ENCODE measurements at places on chromosomes 6 and 20.

- no peak for DNase-seq
Observed at GRCh38 chr6:19463250-19463649, 373.9 kb upstream of the ID4 start.

DNA sequence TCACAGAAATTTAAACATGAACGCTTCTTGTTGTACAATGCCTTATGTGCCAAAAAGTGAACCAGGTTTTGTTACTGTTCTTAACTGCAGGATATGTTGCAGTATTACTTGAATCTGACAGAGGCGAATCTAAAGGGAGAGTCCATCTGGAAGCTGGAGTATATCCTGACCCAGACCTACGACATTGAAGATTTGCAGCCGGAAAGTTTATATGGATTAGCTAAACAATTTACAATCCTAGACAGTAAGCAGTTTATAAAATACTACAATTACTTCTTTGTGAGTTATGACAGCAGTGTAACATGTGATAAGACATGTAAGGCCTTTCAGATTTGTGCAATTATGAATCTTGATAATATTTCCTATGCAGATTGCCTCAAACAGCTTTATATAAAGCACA lies 19.9 kb downstream of the SMPDL3A start:
- DNase-seq = no peak

GRCh38 chr20:34871966-34872621 lies 562 bp downstream of the GGT7 start:
- DNase-seq = no peak

DNA sequence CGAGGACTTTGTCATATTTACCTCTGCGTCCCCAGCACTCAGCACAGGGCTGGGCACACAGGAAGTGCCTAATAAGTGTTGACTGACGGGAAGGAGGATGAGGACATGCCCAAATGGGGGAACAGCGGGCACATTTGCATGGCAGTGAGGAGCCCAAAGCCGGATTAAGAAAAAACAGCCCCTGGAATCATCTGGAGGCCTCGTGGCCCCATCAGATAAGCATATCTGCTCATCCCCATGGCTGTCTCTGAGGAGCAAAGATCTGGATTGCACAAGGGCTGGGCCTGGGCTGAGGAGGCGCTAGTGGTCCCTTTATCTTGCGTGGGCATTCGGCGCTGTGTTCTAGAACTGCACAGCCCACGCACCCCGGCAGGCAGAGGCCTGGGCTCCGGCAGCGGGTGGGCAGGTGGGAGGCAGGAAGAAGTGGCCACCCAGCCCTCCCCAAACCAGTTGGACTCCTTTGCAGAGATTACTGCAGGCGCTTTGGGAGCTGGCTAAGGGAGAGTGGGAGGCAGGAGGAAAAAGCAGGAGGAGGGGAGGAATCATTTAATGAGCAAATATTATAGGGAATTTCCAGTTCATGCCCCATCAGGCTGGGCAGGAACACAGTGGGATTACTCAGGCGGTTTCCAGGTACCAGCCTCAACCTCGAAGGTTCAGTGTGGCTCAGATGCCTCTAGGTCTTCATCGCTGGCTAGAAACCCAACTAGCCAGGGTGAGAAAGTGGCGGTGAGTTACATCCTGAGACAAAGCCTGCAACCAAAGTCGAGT lies 108.1 kb downstream of the CEBPB start:
- no peak for DNase-seq

DNA sequence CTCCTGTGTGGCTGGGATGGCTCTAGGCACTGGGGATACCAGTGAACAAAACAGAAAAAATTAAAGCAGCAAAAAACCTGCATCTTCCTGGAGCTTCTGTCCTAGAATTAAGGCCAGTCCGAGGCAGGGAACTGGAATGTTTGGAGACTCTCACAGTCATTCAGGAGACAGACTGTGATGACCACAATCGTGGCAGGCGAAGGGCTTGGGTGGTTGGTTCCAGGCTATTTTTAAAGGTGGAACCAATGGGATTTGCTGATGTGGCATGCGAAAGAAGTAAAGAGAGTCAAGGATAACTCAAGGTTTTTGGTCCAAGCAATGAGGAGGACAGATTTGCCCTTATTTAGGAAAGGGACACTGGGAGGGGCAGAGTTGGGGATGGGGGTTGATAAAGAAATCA lies 66.9 kb downstream of the SULF2 start:
- no peak for DNase-seq

DNA sequence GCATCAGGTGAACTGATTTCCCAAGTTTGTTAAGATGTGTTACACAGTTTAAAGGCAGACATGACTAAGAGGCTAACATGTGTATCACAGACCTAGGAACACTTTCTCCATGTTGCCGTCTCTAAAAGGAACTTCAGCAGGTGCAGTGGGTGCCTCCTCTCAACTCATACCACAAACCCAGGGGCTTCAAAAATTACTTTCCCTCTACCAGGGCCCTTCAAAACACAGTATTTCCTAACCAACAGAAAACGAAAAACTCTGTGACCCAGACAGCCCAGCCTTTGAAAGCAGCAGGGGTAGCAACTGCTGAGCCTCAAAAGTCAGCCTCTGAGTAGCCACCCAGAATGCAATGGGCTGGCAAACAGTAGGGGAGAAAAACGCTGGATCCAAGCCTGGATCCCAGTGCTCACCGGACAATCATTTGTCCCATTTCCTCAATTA lies 28.5 kb downstream of the B4GALT5 start:
- DNase-seq = no peak

DNA sequence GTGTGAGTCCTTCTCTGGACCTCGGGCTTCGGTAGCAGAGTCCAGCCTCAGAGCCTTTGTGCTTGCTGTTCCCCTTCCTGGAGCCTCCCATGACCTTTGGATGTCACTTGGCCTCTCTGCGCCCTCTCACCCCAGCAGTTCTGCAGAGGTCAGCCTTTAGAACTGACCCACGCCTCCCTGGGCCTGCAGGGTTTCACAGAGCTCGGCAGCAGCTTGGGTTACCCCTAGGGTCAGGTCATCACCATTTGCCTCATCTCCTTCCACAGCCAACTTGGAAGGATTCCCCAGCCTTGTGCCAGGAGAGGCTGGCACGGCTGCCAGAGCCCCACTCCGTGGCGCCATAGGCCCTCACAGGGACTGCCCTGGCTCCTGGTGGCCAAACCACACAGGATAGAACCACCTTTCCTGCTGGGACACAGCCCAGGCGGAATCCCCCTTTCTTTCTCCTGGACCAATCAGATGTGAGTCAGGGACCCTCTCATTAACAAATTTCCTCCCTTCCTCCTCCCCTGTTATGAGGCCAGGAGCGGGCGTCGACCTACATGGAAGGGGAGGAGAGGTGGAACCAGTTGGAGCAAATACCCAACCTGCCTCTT lies 13.9 kb upstream of the SIRPA start:
- DNase-seq = no peak

Data from activated naive CD8-positive, alpha-beta T cell treated with anti-CD3 and anti-CD28 coated beads, Interleukin-2, amount 50 U/mL, for 24 hours (primary cell).